ENCODE measurements at places on chromosomes 5 and 9. TPM values are rescaled to one million over a fixed set of nuclear protein-coding genes. Genes with fewer than 3 reads are reported as not detected.
A peak's percentile ranks its signal among the peaks of the same experiment; 100 is the strongest.

DNA sequence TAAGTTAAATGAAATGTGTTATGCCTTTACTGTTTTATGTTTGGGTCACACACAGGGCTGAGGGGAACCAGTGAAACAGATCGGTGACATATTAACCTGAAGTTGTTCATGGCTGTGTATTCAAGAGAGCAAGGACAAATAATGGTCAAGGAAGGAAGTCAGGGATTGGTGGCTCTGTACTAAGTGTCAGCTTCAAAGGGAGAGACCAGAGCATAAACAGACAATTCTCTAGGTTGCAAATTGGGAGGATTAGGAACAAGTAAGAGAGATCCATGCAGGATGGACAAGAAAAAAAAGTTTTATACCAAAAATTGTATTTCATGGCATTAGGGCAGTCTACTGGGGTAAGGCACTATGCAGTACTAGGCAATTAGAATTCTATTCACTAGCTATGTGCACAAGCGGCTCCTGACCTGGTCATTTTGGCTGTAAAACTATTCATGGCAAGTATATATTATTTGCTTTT is 156.3 kb downstream of the PLPPR1 start:
- no peaks in the 10 kb centered on the region for H3K4me1 ChIP-seq
- no peaks in the 10 kb centered on the region for H3K36me3 ChIP-seq
- H3K4me3 ChIP-seq: no peak overlapping the region
- DNase-seq: no peak

- H3K27me3 ChIP-seq: no peaks in the 10 kb centered on the region
- H3K36me3 ChIP-seq: no peaks in the 10 kb centered on the region
- H3K27ac ChIP-seq: peak overlapping the region; percentile 62
- DNase-seq: peak; percentile 90
- peak overlapping the region; percentile 51 for H3K4me3 ChIP-seq
Measured at GRCh38 chr9:38227061-38227540, 158.1 kb upstream of the SHB start.

The OLFML2A gene
- total RNA-seq: 11.4 TPM

GRCh38 chr9:15354713-15355112 is 47.7 kb upstream of the TTC39B start:
- no peaks in the 10 kb centered on the region for H3K27me3 ChIP-seq
- no peak for DNase-seq
- H3K4me1 ChIP-seq: no peaks in the 10 kb centered on the region

GRCh38 chr5:43121913-43122484 is 1.3 kb downstream of the ZNF131 start:
- peaks cover 12% of the 10 kb centered on the region for H3K4me1 ChIP-seq
- H3K4me3 ChIP-seq: peak overlapping the region; percentile 78
- DNase-seq: no peak
- H3K36me3 ChIP-seq: no peaks in the 10 kb centered on the region
- H3K27ac ChIP-seq: peak overlapping the region; percentile 99

The IFNA13 gene
- total RNA-seq: not detected

DNA sequence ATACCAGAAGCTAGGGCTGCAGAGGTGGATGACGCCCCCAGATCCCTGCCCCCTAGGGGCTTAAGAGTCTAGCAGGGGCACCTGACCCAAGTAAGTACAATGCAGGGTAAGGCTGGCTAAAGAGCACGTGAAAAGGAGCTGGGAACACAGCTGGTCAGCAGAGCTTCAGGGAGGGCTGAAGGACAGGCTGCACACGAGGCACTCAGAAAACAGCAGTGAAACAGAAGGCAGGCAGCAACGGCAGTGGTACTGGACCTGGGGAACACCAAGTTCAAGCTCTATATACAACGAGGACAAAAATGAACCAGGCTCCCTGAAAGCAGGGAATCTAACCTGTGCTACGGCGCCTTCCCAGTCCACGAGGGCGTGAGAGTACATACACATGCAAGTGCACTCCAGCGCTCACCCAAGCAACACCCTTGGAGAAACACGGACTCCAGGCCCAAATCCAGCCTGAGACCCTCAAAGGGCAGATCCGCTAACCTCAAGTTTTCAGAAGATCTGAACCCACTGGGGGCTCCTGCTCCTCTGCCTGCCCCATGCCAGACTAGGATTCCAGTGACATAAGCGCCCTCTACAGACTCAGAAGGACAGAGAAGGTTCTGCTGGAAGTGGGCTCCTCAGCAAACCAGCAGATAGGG is 57.4 kb downstream of the PSMB7 start:
- no peak for DNase-seq
- H3K36me3 ChIP-seq: no peaks in the 10 kb centered on the region
- no peak overlapping the region for H3K4me3 ChIP-seq
- H3K27ac ChIP-seq: no peak overlapping the region
- no peaks in the 10 kb centered on the region for H3K4me1 ChIP-seq

GRCh38 chr5:129499208-129499852 is 39.2 kb downstream of the ADAMTS19 start:
- DNase-seq: no peak
- no peaks in the 10 kb centered on the region for H3K36me3 ChIP-seq
- no peak overlapping the region for H3K4me3 ChIP-seq
- H3K4me1 ChIP-seq: no peaks in the 10 kb centered on the region
- H3K27ac ChIP-seq: no peak overlapping the region
- H3K27me3 ChIP-seq: no peaks in the 10 kb centered on the region

GRCh38 chr9:15426019-15426418 is 3.3 kb downstream of the SNAPC3 start:
- H3K36me3 ChIP-seq: no peaks in the 10 kb centered on the region
- peaks cover under 1% of the 10 kb centered on the region for H3K4me1 ChIP-seq
- DNase-seq: no peak
- H3K27me3 ChIP-seq: no peaks in the 10 kb centered on the region
- no peak overlapping the region for H3K27ac ChIP-seq

DNA sequence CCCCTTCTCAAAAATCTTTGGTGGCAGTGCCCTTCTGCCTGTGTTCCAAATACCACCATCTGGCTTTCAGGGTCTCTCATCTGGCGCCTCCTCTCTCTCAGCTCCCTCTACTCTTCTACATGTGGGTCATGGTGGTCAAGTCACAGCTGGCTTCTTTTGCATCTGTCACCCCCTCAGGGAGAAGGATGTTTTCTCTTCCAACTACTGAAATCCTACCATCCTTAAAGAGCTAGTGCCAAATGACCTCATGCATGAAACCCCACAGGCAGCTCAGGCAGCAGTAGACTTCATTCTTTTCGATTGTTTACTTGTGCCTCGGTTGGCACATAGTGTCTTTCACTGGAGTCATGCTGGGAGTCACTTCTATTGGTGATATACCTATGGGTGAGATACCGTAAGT is 219.2 kb downstream of the DCP2 start:
- no peak overlapping the region for H3K4me3 ChIP-seq
- H3K4me1 ChIP-seq: no peaks in the 10 kb centered on the region
- no peaks in the 10 kb centered on the region for H3K27me3 ChIP-seq
- H3K36me3 ChIP-seq: no peaks in the 10 kb centered on the region
- no peak overlapping the region for H3K27ac ChIP-seq
- no peak for DNase-seq

The SEMA6A gene
- total RNA-seq: 33.9 TPM

DNA sequence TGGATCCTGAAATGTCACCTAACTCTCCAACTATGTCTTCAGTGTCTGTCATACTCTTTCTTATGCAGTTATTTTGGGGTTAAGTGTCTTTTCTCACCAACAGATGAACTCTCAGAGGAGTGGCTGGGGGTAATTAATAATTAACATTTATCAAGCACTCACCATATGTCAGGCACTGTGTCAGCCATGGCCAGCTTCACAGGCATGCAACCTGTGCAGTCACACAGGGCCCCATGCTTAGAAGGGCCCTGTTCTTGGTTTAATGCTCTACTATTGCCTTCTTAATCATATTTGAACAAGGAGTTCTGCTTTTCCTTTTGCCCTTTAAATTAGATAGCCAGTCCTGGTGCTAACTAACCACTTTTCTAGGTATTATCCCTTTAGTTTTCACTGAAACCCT is 3.4 kb upstream of the GRPEL2 start:
- H3K36me3 ChIP-seq: no peaks in the 10 kb centered on the region
- no peak for DNase-seq
- no peak overlapping the region for H3K27ac ChIP-seq
- H3K4me1 ChIP-seq: no peaks in the 10 kb centered on the region
- H3K4me3 ChIP-seq: no peak overlapping the region

The LHX3 gene
- not detected for total RNA-seq

The RNF183 gene
- not detected for total RNA-seq

DNA sequence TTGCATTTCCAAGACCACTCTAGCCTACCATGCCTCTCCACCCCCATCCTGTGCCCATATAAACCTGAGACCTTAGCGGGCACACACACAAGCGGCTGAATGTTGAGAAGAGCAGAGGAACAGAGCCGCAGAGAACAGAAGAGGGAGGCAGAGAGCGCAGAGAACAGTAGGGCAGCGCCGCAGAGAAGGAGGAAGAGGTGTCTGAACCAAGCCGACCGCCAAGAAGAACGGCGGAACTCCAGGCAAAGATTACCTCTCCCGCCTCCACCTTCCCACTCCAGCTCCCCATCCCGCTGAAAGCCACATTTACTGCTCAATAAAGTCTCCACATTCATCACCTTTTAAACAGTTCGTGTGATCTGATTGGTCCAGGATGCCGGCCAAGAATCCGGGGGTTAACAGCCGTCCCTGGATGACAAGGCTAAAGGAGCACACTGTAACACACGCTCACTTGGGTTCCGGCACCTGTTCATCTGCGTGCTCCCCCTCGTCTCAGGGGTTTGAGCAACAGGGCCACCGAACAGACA is 33.2 kb downstream of the GRIN3A start:
- no peak for DNase-seq
- no peaks in the 10 kb centered on the region for H3K27me3 ChIP-seq
- no peaks in the 10 kb centered on the region for H3K4me1 ChIP-seq
- no peaks in the 10 kb centered on the region for H3K36me3 ChIP-seq
- no peak overlapping the region for H3K27ac ChIP-seq

DNA sequence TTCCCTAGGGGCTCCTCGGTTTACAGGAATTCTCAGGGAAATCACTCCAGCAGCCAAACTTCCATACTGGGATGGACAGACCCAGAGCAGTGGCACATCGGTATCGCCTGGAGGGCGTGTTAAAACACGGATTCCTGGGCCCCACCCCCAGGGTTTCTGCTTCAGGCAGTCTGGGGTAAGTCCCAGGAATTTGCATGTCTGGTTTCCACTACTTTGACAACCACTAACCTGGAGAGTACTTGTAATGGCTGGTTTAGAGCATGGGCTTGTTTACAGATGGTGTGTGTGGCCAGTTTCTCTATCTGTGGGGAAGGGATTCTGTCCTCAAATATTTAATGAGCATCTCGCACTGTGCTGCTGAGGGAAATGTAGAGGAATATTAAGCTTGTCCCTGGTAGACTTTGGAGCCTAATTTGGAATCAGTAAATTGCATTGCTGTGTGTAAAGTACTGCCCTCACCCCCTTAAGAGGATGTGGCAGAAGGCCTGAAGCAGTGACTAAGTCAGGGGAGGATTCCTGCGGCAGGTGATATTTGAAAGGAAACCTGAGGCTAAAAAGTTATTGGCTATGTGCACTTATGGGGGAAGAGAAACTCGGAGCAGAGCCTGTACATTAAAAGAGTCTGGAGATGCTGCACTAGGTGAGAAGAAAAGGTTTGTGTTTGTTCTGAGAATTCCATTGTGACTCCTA is 18.6 kb upstream of the TJP2 start:
- H3K36me3 ChIP-seq: no peaks in the 10 kb centered on the region
- no peak for DNase-seq

GRCh38 chr5:149406203-149406978 is 27.3 kb upstream of the IL17B start:
- no peaks in the 10 kb centered on the region for H3K27me3 ChIP-seq
- H3K4me3 ChIP-seq: peak overlapping the region; percentile 42
- peak overlapping the region; percentile 91 for H3K27ac ChIP-seq
- DNase-seq: peak; percentile 94
- no peaks in the 10 kb centered on the region for H3K36me3 ChIP-seq
- H3K4me1 ChIP-seq: no peaks in the 10 kb centered on the region

DNA sequence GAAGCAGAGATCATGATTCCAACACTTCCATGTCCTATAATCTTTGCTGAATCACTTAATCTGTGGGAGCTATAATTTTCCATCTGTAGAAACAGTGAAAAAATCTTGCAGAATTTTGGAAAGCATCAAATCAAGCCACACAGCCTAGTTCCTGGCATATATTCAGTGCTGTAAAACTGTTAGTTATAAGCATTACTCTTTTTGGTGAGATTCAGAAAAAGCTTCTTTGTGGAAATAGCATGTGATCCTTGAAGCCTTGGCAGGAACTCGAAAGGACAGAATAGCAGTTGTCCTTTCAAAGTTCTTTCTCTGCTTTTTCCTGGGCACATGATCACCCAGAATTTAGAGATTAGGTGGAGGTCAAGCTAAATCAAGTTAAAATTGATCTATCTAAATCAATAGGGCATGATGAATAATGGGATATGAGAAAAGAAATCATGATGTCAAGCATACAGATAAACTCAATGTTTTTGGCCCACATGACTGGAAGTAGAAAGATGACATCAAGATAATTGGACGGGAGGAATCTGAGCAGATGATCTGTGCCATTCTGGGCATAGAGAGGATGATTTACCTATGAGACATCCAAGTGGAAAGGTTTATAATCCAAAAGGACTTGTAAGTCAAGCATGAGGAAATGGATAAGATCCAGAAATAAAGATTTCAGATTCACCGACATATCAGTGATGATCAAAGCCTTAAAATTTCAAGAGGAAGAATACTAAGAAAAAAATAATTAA is 73.1 kb downstream of the TMEM232 start:
- H3K27me3 ChIP-seq: no peaks in the 10 kb centered on the region
- H3K4me3 ChIP-seq: no peak overlapping the region
- no peak for DNase-seq
- no peak overlapping the region for H3K27ac ChIP-seq
- H3K4me1 ChIP-seq: no peaks in the 10 kb centered on the region

The C5orf58 gene
- not detected for total RNA-seq

- no peak overlapping the region for H3K27ac ChIP-seq
- H3K36me3 ChIP-seq: no peaks in the 10 kb centered on the region
- no peaks in the 10 kb centered on the region for H3K4me1 ChIP-seq
- no peaks in the 10 kb centered on the region for H3K27me3 ChIP-seq
Measured at GRCh38 chr9:28750136-28750535, 1176.9 kb upstream of the C9orf72 start.

The DOCK2 gene
- total RNA-seq: 19.8 TPM

DNA sequence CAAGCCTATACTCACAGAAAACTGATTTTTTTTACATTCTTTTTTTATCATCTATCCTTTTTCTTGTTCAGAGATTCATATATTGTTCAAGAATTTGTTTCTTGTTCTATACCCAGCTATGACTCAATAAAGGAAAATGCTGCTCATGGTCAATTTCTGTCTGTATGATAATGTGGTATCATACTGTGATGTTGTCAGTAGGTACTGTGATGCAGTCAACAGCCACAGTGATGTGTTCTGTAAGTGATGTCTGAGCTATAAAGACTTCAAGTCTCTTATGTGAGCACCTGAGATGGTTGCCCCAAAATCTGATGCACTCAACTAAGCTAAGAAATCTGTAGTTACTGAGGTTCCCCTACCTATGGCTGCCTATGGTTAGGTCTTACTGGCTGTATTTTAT is 294.2 kb upstream of the GRIN3A start:
- no peak overlapping the region for H3K27ac ChIP-seq
- no peak overlapping the region for H3K4me3 ChIP-seq
- no peak for DNase-seq

- no peaks in the 10 kb centered on the region for H3K36me3 ChIP-seq
- no peak overlapping the region for H3K4me3 ChIP-seq
- DNase-seq: no peak
- no peaks in the 10 kb centered on the region for H3K4me1 ChIP-seq
- H3K27me3 ChIP-seq: no peaks in the 10 kb centered on the region
- H3K27ac ChIP-seq: peak overlapping the region; percentile 73
Measured at GRCh38 chr5:151584057-151584937, 6.8 kb downstream of the FAT2 start.

GRCh38 chr5:116740771-116741170 is 166.1 kb upstream of the SEMA6A start:
- H3K27me3 ChIP-seq: no peaks in the 10 kb centered on the region
- no peak for DNase-seq
- H3K27ac ChIP-seq: no peak overlapping the region

The CNTLN gene
- 19.7 TPM for total RNA-seq
